Cortex of kidney (tissue), 1 donor: ENCODE measurements at places on chromosomes 2 and 18.

- no peak for DNase-seq
These were observed 466.0 kb downstream of the PTH2R start for GRCh38 chr2:208872591-208872990.

DNA sequence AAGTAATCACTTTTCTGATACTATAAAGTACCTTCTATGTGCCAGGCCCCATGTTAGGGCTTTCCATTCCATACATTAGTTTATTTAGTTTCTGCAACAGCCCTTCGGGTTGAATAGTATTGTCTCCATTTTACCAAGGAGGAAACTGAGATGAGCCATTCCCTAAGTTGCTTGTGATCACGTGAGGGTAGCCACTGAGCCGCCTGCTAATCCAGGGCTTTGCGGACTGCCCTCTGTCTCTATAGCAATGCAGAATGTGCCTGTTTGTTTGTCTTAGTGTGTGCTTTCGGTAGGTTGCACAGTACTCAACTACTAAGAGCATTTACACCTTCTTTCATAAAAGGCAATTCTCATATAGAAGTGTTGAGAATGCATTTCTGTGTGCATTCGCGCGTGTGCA, 5.0 kb downstream of the EMILIN2 start:
- DNase-seq, result no peak

DNA sequence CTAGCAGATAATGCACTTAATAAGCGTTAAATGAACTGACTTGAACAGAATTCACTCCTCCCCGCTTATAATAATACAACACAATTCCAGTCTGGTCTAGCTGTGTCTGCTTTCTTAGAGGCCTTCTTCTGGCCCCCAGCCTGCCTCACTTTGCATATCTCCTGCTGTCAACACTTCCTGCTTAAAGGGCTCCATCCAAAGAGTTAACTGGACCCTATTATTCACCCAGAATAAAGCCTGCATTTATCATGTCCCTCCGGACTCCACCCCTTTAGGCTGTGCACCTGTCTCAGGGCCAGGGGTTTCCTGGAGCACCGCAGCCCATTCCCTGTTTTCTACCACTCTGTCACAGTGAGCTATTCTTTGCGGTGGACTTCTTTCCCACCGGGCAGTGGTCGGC, 292.8 kb upstream of the FBXO11 start:
- DNase-seq, result no peak

GRCh38 chr2:172196768-172197431, 94.2 kb upstream of the DLX2 start:
- no peak for DNase-seq
